ENCODE measurements at places on chromosomes 4 and X. TPM values are rescaled to one million over a fixed set of nuclear protein-coding genes. Genes with fewer than 3 reads are reported as not detected.

DNA sequence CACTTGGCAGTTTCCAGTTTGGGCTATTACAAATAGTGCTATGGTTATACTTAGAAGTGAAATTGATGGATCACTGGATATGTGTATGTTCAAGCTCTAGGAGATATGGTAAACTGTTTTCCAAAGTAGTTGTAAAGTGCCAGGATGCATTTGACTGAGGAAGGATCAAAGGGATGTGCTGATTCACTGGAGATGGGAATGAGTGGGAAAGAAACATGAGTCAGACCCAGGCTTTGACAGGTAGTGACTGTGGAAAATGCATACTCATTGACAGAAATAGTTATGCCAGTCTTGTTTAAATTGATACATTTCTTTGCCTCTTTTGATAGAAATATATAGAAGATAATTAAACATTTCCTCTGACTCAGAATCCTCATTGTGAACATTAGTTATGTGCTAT lies 77.9 kb downstream of the CEP135 start:
- no peak for DNase-seq

DNA sequence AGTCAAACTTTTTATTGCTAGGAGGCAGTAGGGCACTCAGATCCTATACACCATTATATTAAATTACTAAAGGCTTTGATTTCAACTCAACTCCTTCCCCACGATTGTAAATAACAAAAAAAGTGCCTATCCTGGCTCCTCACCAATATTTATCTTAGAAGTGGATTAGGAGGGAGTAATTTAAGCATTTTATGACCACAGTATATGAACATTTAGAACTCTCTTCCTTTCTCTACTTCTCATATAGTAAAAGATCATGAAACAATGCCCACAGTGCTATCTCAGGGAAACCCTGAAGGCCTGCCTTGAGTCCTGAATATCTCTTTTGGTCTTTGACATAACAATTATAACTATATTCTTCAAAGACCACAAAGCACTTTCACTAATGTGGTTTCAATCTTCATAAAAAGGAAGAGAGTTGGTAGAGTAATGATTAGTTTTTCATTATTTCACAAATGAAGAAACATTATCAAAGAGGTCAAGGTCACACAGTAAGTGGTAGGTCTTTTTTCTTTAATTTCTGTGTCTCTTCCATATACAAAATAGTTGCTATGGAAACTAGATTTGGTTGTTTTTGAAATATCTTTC lies 29.1 kb upstream of the ADH1C start:
- no peak for DNase-seq

GRCh38 chr4:78552389-78553042 lies 946 bp downstream of the ANXA3 start:
- no peak for DNase-seq

GRCh38 chr4:92522356-92522755 lies 218.6 kb downstream of the GRID2 start:
- no peak for DNase-seq

ELK1 gene
- total RNA-seq: 6.2 TPM

RHOXF1 gene
- not detected for total RNA-seq

ADGRG4 gene
- not detected for total RNA-seq

GRCh38 chr4:183071222-183071621 lies 27.8 kb upstream of the WWC2 start:
- DNase-seq: no peak

ITM2A gene
- 3.1 TPM for total RNA-seq

- DNase-seq: no peak
Observed at GRCh38 chrX:12985331-12985730, 10.4 kb downstream of the TMSB4X start.

DNA sequence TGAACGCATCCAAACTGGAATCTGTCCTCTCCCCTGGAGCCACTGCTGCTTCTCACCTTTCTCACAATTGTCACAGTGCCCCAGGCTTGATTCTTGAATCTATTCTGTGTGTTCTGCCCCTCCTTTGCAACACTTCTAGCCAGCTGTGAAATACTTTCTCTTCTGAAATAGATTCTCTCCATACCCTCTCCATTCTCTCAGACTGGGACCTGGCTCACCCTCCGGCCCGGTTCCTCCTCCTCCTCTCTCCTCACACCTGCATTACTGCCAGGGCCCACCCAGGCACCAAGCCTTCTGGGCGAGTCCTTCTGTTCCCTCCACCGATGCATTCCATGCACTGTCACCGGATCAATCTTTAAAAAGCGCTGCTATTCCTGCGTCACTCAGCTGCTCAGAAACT lies 336.1 kb downstream of the UNC5C start:
- DNase-seq: no peak

PNCK gene
- not detected for total RNA-seq

- no peak for DNase-seq
Observed at GRCh38 chrX:125170459-125170858, 149.2 kb upstream of the TEX13C start.

DNA sequence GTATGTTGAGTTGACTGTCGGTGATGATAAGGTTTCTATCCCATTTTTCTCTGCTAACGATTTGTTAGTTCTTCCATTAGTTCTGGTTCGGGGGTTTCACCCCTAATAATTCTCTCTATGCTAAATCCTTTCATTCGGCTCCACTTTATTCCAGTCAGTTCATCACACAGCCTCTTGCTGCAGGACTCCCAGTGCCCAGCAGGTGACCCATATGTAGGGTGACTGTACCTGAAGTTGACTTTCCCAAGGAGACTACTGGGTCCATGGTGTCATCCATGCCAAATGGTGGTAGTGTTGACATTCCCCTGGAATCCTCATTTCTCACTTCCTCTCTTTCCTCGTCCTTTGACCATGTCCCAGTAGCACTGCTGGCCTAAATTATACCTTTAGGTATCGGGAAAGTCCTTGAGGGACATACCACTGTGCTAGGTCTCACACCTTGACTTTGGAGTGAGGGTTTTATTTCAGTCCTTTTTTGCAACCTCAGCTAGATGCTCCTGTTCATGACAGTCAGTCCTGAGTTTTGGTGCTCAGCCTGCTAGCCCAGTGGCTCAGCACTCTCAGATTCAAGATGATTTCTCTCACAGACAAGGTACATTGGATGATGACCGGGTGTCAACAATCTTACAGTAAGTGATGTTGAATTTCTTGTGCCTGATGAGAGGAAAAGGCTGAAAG lies 105.1 kb upstream of the ARHGAP24 start:
- DNase-seq: no peak

GRCh38 chr4:157225096-157225495 lies 4.6 kb downstream of the GRIA2 start:
- no peak for DNase-seq

DNA sequence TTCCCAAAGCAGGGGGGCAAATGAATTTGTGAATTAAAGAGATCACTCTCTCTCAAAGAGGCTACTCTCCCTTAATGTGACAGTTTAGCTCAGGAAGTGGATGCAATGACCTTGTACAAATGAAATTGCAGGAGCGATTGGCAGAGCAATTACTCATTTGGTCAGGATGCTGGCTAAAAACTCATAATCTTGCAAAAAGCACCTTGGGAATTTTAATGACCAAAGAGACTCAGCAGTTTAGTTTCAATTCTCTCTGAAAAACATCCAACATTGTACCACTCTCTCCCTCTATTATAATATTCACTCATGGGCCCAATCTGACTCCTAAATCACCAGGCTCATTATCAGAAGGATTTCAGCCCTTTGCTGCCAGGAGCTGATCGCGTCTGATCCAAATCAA lies 26.1 kb downstream of the PDGFC start:
- DNase-seq: no peak

DNA sequence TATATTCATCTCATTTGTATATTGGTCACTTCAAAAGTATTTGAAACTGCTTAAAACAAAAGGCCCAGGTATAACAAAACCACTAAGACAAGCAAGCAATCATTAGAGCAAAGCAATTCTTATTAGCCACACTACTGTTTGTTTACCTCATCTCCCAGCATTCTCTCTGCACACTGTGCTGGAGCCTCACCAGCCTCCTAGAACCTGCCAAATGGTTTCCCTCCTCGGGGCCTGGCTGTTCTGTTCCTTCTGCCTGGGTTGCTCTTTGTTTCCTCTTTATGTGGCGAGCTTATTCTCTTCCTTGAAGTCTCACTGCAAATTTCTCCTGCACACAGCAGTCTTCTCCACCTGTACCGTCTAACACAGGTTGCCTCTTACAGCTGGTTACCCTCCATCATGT lies 67.5 kb upstream of the MND1 start:
- no peak for DNase-seq

DNA sequence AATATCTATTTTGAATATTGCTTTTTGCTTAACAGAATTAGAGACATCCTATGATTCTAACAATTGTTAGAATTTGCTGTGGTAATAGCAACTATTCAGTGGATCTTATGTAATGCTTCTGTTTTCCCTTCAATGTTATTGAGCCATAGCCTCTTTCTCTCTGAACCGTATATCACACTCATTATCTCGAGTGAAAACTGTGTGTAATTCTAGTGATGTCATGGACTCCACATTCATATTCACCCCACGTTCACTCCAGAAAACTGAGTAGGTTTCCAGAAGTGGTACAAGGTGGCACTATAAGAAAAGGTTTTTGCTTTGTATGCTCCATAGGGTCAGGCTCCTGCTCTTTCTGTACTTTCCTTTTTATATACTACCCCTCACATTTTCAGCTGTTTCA lies 534.3 kb upstream of the PABPC4L start:
- no peak for DNase-seq

DNA sequence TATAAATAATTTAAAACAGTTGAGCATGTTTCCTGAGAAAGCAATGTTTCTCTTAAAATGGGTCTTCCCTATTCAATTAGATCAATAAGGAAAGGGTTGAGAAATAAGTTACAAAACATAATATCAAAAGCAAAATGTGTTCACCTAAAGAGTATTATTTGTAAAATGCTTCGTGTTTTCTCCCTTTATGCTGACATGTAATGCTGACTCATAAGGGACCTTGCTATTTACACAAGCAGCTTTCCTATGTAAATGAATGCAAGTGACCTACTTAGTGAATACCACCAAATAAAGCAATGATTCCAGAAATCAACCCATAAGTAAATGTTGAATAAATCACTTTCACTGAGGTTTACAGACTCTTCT lies 91.5 kb downstream of the ELOVL6 start:
- no peak for DNase-seq

DNA sequence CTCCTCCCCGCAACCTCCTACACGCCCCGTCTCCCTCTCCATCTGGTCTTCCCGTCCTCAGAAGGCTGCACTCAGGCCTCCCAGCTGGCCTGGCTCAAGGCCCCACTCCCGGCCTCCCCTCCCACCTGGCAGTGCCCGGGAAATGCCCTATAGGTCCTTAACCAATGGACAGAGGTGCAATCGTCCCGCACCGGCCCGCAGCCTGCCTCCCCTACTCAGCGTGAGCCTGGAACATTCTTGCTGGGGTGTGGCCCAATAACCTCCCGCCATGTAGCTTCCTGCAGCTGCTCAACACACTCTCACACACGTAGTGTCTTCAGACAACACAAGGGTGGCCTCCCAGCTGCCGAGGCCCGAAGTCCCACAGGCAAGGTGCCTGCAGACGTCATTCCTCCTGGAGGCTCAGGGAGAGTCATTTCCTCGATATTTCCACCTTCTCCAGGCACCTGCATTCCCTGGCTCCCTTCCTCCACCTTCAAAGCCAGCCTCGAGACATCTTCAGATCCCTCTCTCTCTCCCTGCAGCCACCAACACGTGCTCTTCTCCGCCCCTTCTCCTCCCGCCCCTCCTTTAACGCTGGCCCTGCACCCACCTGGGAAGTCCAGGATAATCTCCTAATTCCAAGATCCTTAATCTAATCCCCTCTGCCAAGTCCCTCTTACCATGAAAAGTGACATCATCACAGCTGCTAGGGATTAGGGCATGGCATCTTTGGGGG lies 56.2 kb downstream of the ADRA2C start:
- no peak for DNase-seq

TMEM271 gene
- total RNA-seq: not detected

DNA sequence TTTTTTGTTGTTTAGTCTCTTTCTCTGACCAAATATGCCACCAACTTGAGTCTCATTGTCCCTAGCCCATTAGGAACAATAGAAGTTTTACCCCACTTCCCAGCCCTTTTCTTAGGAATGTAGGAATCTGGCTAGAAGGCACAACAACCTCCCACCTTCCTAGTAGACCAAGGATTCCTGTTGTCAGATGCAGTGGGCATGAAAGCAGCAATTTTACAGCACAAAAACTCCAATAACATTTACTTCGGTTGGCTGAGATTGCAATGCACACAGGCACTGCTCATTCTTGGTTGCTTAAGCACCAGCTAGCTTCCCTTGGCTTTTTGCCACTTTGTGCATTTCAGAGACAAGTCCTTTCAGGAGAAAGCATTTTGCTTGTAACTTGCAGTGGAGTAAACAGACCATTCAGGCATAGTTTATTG lies 312.8 kb downstream of the TENM3 start:
- no peak for DNase-seq

PNMA3 gene
- total RNA-seq: 11.7 TPM

DNA sequence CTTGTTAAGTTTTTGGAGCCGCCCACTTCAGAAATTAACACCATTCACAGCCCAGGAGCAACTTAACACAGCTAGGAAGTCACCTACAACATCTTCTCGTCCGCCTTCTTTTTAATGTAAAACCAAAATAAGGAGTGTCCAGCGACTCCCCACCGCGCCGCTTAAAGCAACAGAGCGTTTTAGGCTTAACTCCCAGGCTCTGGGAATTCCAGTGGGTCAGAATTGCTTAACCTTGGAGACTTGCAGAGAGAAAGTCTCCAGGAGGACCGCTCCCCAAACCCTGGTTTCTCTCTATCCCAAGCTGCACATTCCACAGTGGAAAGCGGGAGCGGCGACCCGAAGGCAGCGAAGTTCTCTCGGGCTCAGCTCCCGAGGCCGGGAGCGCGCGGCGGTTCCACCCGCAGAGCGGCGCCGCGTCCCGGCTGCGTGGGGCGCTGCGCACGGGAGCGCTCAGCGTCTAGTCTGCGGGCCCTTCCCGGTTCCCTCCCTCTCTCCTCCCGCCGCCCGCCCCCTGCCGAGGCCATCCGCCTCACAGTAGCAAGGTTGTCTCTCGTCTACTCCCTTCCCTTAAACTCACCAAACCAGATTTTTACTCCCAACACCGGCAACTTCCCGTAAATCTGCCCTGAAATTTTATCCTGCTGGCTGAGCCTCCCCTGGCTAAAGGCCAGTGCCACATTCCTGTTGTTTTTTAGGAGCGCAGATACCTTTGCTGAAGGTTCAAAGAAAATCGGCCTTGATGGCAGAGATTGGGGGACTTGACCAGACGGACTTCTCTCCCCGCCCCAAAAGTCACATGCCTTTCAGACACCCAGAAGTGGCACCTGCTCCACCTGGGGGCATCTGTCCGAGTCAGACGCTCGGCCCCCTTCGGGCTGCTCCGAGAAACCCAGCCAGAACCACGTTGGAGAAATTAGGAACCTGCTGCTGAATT lies at the start of gene RBM47:
RBM47 (minus strand) TSS at position 464 of the 934 bp plus-strand sequence. CDS start 190,971 bp downstream, outside the sequence.
- peak; percentile 57 for DNase-seq

GRCh38 chr4:55069248-55069647 lies 56.1 kb downstream of the KDR start:
- DNase-seq: no peak

H2BW2 gene
- not detected for total RNA-seq

PPEF2 gene
- total RNA-seq: 0.17 TPM

G6PD gene
- 6.9 TPM for total RNA-seq

AMBN gene
- not detected for total RNA-seq

- DNase-seq: no peak
Observed at GRCh38 chr4:172683021-172683420, 485.6 kb upstream of the GALNT7 start.

GRCh38 chrX:19715711-19716638 lies 171.4 kb downstream of the SH3KBP1 start:
- no peak for DNase-seq

SLC4A4 gene
- 3.0 TPM for total RNA-seq

GRCh38 chr4:54780149-54780495 lies 122.4 kb downstream of the KIT start:
- DNase-seq: no peak

GRCh38 chrX:155864655-155865054 lies 16.5 kb upstream of the VAMP7 start:
- DNase-seq: no peak

GRCh38 chr4:86221002-86221401 lies 138.9 kb downstream of the MAPK10 start:
- no peak for DNase-seq
